ENCODE measurements at places on chromosomes 6 and 20.

GRCh38 chr20:24060851-24061590 lies 72.4 kb upstream of the GGTLC1 start:
- DNase-seq, result no peak

- no peak for DNase-seq
These were observed 10.5 kb upstream of the ESR1 start for GRCh38 chr6:151796842-151797530.

GRCh38 chr6:28807682-28808280 lies 116.0 kb downstream of the TRIM27 start:
- peak; percentile 59 for DNase-seq

GRCh38 chr6:10779076-10779475 lies 31.5 kb downstream of the TMEM14B start:
- DNase-seq, result no peak

DNA sequence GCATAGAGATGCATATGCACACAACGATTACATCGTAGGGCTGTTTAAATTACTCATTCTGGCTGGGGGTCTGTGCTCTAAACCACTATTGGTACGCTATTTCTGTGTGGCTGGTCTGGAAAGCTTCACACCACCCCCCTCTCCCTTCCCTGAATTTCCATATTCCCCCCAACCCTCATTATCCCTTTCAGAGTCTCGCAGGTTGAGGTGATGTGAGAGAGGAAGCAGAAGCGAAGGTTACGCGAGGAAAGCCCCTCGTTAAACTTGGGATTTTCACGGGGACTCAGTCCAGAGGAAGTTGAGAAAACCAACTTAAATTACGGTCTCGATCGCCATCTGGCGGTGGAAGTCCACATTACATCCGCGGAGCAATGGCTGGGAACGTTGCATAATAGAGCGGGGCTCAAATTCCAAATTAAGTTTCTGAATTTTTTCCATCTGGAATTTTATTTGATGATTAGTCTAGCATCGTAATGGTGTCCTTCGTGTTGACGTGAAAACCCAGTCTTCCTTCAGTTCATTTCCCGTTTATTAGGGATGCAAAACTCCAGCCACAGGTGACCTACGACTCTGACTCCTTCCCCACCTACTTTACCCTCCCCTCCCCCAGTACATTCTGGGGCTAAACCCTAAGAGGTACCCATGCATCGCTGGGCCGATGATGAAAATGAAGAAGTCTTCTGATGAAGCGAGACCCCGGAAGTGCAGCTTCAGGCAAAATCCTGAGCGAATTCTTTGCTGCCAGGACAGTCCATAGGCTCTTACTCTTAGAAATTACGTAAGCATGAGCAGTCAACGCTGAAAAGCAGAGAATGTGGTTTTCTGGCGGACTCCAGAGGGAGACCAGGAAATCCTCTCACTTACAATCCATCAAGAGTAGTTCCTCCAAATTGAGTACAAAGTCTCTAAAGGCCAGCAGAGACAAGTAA lies 19.7 kb downstream of the HLA-DOB start:
- DNase-seq, result peak; percentile 72

GRCh38 chr20:43538878-43539700 lies 19.7 kb upstream of the SGK2 start:
- DNase-seq, result no peak

DNA sequence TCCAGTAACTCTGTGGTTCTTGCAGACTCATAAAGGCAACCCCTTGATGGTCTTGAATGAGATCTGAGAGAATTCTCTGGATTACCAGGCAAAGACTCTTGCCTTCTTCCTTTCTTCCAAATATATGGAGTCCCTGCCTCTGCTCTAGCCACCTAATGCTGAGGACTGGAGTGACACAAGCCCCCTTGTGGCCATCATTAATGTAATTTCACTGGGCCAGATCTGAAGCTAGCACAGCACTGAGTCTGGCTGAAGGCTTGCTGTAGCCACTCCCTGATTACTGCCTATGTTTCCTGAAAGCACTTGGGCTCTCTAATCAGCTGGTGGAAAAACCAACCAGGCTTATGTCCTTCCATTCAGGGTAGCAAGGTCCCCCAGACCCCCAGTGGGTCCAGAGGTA lies 559.3 kb upstream of the IRAK1BP1 start:
- peak; percentile 18 for DNase-seq

DNA sequence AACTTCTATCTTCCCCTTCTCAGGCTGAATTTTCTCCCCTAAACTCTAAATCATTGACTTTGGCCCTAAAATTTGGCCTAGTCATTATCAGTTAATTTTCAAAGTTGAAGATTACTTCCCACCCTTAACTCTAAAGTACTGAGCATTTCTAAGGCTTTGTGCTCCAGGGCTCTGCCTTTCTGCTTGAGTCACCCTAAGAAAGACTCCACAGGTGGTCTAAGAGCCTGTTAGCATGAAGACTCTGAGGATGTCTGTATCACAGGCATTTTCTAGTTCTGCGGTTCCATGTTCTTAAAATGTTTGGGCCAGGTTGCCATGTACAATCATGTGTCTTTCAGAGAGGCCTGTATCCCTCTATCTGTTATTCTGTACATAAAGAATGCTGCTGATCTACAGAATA lies 808.1 kb upstream of the MANEA start:
- no peak for DNase-seq

GRCh38 chr6:83844170-83844569 lies 9.0 kb upstream of the RIPPLY2 start:
- DNase-seq, result peak; percentile 63

GRCh38 chr6:11245381-11246256 lies 13.2 kb upstream of the NEDD9 start:
- no peak for DNase-seq

- DNase-seq, result peak; percentile 96
These were observed 19.2 kb upstream of the SSR1 start for GRCh38 chr6:7332090-7332745.

DNA sequence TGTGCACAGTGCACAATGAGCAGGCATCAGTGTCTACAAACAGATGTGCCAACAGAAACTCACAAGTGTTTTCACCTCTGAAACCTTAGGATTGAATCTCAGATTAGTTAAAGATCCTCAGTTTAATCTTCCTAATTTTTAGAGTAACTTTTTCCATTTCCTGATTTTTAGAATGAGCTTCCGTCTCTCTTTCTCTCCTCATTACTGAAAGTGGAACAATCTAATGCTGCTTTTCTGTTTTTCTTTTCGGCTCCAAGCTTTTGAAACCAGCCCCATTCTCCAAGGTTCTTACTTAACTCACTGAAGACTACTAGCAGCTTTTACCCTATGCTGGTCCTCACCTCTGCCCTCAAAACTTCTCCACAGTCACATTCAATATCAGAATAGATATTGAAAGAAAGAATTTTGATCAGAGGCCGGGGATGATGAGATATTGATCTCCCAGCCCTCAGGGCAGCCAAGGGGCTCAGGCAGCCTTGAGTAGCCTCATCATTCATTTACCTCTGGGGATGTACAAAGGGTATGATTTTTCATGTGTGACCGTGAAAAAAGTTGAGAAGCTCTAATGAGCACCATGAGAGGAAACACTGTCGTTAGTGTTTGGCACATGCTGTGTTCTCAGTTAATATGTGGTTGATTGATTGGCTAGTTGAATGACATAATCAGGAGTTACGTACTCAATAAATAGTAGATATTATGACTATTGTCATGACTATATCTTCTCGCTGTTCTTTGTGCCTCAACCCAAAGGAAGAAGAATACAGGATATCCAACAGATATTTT lies 11.9 kb upstream of the STK38 start:
- no peak for DNase-seq

- no peak for DNase-seq
These were observed 129.3 kb downstream of the HACE1 start for GRCh38 chr6:104730450-104730849.

DNA sequence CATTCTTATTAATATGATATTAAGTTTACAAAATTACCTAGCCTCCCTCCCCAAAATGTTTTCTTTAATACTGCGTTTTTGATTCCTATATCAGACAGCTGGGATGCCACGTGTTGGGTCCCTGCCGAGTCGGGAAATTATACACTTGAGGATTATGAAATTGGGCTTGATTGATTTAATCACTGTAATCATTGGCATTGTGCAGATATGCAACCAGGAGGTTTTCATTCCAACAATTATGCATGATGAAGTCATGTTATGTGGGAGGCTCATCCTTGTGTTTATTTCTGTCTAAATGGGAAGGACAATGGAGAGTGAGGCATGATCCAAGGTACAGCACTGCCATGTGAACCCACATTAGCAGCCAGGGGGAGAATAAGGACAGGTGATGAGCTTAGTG lies 30.6 kb upstream of the RIPOR2 start:
- DNase-seq, result no peak

DNA sequence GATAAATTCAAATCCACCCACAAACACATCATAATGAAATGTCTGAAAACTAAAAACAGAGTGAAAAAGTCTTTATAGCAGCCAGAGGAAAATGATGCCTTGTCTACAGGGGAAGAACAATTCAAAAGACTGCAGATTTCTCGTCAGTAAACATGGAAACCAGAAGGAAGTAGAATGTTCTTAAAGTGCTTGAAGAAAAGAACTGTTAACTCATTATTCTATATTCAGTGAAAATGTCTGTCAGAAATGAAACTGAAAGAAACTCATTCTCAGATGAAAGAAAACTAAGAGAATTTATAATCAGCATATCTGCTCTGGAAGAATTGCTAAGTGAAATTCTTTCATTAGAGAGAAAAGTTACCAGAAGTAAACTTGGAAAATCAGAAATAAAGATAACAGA lies 416.1 kb downstream of the TBC1D32 start:
- no peak for DNase-seq

GRCh38 chr20:45857882-45858216 lies 435 bp downstream of the ZSWIM3 start:
- DNase-seq, result no peak

GRCh38 chr20:38336726-38337125 lies 9.6 kb upstream of the LBP start:
- no peak for DNase-seq

GRCh38 chr6:39696986-39697788 lies 28.0 kb downstream of the KIF6 start:
- DNase-seq, result no peak

DNA sequence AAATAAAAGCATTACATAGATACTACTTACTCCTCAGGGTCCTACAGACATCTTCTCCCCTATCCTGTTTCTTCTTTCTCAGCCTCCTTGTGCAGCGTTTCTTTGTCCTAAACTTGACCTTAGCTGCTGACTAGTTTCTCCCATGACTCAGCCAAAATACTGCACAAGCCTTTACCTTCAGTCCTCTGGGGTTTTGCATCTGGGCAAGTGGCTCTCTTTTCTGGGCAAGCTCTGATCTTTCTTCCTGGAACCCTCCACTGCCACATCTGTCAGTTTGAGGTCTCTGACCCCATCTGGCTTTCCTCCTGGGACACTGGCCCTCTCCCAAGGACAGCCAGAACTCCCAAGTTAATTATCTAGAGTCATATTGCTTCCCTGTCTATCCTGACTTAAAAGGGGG lies 838.4 kb downstream of the DHX35 start:
- peak; percentile 79 for DNase-seq

Measured in bronchial epithelial cell (primary cell).